ENCODE measurements at places on chromosomes 1 and 21.

DNA sequence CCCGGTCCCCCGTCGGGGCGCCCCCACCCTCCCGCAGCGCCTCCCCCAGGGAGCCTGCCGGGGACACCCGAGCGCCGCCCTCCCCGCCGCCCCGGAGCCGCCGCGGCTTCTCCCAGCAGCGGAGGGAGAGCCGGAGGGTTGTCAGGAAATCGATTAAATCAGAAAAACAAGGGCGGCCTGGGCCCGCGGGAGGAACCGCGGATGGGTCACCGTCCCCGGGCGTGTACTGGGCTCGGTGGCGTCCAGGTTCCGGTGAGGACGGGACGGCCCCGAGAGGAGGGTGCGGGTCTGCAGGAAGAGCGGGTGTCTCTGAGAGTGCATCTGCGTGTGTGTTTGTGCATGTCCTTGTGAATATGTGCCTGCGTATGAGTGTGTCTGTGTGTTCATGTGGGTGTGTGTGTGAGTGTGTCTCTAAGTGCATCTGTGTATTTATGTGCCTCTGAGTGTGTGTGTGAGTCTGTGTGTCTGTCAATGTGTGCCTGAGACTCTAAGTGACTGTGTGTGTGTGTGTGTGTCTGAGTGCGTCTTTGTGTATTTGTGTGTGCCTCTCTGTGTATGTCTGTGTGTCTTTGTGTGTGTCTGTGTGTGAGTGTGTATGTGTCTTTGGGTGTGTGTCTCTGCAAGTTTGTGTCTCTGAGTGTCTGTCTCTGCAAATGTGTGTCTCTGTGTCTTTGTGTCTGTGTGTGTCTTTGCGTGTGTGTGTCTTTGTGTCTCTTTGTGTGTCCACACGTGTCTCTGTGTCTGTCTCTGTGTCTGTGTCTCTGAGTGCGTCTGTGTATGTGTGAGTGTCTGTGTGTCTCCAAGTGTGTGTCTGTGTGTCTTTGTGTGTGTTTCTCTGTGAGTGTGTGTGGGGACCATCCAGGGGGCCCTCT, 1.1 kb downstream of the SPSB1 start:
- no peak for DNase-seq

GRCh38 chr21:33987461-33987860, 71.9 kb upstream of the ATP5PO start:
- DNase-seq = no peak

GRCh38 chr1:240526312-240526711, 85.6 kb downstream of the GREM2 start:
- DNase-seq = no peak

- DNase-seq = no peak
These were observed 11.5 kb downstream of the ARHGAP29 start for GRCh38 chr1:94225845-94226244.

GRCh38 chr1:90708826-90709225, 8.3 kb downstream of the BARHL2 start:
- DNase-seq = no peak

GRCh38 chr1:117754061-117754969, 148.5 kb downstream of the TENT5C start:
- no peak for DNase-seq
